ENCODE measurements at places on chromosomes 13 and 19.

DNA sequence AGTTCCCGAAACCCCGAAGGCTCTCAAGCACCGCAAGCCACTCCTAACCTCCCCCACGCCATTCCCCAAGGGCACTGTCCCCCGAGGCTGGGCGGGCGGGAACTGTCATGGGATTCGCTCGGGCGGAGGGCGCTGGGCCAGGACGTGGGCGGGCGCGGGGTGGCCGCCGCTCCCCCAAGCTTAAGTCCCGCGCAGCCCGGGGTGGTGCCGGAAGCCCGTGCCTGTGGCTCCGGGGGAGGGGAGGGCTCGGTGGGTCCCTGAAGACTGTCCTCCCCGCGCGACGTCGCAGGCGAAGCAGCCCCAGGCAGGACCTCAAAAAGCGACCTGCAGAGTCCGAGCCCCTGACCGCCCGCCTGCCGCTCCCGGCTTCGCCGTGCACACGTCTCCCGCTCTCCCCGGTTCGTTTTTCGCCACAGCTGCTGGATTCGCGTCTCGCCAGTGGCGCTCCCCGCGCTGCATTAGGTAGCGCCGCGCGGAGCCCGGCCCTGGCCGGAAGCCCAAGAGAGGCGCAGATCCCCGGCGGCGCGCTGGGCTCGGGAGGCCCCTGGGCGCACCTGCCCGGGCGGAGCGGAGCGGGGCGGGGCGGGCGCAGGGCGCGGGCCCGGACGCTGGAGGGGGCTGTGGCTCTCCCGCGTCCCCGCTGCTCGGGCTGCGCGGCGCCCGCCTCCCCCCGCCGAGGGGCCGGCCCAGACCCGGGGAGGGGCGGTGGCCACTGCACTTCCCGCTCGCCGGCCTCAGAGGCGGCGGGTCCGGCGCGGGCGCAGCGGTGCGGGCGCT, at the start of gene FARP1:
Gene FARP1, plus strand, starts transcription at position 715 of the 777 bp plus-strand sequence. CDS start 70,149 bp downstream, outside the sequence.
- DNase-seq: peak; percentile 78

- DNase-seq: no peak
Measured at GRCh38 chr19:6227156-6227935, 52.4 kb downstream of the MLLT1 start.

DNA sequence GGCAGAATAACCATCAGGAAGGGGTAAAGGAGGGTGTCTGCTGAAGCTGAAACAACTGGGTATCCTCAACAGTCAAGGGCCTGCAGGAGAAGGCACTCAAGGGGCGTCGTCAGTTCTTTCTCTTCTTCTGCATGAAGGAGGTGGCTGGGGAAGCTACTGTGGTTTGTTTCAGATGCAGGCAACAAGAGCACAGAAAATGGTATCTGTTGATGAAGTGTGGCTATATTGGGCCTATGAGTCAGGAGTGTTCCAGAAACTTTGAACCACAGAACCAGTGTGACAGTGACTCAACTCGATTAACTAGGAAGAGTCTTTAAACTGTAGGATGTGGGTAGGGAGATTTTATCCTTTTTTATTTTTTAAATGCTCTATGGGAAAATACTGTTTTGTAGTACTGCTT, 686.3 kb downstream of the FGF9 start:
- no peak for DNase-seq

- no peak for DNase-seq
Measured at GRCh38 chr13:99327126-99327525, 19.9 kb upstream of the GPR183 start.

- no peak for DNase-seq
Measured at GRCh38 chr13:62337109-62337880, 921.6 kb upstream of the PCDH20 start.

- no peak for DNase-seq
Measured at GRCh38 chr19:35061583-35062373, 20.3 kb downstream of the HPN start.

GRCh38 chr13:112012705-112013085, 54.3 kb upstream of the SOX1 start:
- no peak for DNase-seq

GRCh38 chr13:59016250-59016649, 1147.5 kb downstream of the DIAPH3 start:
- DNase-seq: no peak

- no peak for DNase-seq
Measured at GRCh38 chr13:39329182-39329639, 273.8 kb downstream of the LHFPL6 start.
